ENCODE measurements at places on chromosomes 4 and X.

DNA sequence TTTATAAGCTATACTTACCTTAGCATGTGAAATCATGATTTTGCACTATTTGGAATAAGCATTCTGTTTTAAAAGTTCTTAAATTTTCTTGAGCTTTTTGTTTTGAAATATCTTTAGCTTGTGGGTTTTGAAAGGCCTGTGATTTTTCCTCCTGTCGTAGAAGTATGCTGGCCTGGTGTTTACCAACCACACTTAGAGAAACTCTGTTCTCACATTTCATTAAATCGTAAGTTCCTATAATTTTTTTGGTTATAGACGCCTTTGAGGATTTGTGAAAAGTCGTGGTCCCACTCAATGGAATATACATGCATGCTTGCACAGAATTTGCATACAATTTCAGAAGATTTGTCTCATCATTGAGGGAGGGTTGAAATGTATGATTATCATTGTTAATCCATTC lies 63.6 kb downstream of the PDLIM5 start:
- DNase-seq = no peak

- DNase-seq = no peak
Measured at GRCh38 chrX:111086591-111087006, 9.4 kb upstream of the PAK3 start.

- no peak for DNase-seq
Measured at GRCh38 chrX:8500203-8500602, 35.6 kb downstream of the VCX3B start.

- DNase-seq = no peak
Measured at GRCh38 chr4:42293967-42294813, 103.1 kb upstream of the SHISA3 start.

- peak; percentile 98 for DNase-seq
Measured at GRCh38 chrX:66004928-66005829, 34.7 kb downstream of the VSIG4 start.

DNA sequence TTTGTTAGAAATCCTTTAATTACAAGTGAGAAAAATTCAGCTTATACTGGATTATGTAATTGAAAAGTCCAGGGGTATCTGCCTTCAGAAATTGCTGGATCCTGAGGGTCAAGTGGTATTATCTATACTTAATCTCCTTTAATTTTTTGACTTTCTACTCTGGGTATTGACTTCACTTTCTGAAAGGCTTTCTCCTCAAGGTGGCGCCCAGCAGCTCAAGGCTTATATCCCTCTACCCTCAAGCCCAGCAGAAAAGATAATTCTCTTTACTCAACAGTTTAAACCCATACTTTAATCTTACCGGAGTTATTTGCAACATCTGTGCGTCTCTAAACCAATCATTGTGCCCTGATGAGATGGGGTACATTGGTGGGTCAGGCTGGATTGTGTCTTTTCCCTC lies 129.5 kb downstream of the LARP7 start:
- DNase-seq = peak; percentile 31

DNA sequence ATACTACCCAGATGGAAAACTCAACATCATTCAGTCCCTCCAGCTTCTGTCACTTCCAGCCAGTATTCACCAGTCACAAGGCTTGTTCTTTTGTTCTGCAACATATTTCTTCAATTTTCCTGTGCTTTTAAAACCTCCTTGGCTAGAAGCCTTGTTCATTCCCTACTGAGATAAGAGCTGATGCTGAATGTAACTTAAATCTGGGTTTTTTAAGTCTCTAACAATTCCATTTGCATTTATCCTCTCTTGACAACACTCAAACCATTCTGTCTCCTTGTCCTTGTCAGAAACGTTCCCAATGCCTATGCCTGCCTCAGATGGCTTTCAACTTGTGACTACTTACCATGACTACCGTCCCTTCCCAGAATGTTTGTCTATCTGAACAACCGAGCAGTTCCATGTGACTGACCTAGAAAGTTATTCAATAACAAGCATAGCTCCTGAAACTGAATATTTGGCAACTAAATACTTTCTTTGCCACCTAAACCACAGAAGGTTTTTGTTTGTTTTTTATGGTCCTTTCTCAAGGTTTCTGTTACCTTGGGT lies 682.9 kb upstream of the GALNTL6 start:
- DNase-seq = no peak

GRCh38 chr4:105569866-105570236 lies 17.4 kb downstream of the ARHGEF38 start:
- DNase-seq = no peak

GRCh38 chr4:119540249-119540648 lies 88.4 kb downstream of the PDE5A start:
- no peak for DNase-seq

DNA sequence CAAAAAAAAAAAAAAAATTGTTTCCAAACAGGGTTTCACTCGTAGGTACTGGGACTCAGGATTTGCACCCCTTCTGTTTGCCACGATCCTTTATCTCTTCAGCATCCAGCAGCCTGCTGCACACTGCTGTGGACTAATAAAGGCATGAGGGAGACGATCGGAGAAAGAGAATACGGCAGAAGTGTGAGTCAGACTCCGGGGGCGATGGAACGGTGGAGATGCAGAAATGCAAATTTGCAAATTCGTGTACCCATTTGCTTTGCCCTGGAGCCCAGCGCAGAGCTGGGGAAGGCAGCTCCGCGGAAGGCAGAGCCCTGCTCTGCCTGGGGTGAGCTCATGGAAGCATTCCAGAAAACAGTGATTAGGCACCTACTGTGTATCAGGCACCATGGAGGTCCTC lies 270.3 kb downstream of the ASMT start:
- no peak for DNase-seq

- no peak for DNase-seq
Measured at GRCh38 chrX:134721766-134722532, 63.7 kb upstream of the PLAC1 start.

DNA sequence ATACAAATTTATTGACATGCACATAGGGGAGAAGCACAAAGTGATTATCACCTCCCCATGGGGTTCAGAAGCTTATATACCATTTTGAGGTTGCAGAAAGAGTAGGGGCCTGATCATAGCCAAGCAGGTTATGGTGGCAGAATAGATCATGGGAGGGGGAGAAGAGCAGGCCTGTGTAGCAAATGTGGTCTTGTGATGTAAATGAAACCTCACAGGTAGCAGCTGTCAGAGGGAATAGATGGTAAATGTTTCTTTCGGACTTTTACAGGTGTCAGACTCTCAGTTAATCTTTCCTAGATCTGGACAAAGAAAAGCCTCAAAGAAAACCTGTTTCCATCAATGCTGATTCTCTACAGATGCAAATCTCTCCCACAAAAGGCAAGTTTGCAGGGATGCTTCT lies 84.4 kb downstream of the CFAP299 start:
- no peak for DNase-seq

- DNase-seq = no peak
Measured at GRCh38 chrX:31110657-31111056, 38.8 kb upstream of the FTHL17 start.

- DNase-seq = no peak
Measured at GRCh38 chr4:80295826-80296225, 29.4 kb downstream of the FGF5 start.

GRCh38 chr4:186831574-186831973 lies 107.9 kb upstream of the FAT1 start:
- DNase-seq = no peak

DNA sequence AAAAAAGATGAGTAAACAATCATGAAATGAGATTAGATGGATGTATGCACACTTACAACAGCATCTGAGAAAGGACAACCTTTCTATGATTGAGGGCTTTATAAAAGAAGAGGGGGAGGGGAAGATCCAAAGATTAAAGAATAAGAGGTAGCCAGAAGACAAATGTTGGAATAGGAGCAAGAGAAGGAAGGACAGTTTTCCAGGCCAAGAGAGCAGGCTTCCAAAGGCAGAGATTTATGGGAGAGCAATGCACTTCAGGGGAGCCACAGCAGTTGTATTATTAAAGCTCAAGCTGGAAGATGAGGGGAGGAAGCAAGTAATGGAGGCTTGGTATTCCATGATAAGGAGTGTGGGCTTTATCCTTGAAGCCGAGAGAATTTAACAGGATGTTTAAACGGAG lies 110.3 kb upstream of the PTPN13 start:
- DNase-seq = no peak

- no peak for DNase-seq
Measured at GRCh38 chr4:152618971-152619370, 60.8 kb downstream of the TMEM154 start.

DNA sequence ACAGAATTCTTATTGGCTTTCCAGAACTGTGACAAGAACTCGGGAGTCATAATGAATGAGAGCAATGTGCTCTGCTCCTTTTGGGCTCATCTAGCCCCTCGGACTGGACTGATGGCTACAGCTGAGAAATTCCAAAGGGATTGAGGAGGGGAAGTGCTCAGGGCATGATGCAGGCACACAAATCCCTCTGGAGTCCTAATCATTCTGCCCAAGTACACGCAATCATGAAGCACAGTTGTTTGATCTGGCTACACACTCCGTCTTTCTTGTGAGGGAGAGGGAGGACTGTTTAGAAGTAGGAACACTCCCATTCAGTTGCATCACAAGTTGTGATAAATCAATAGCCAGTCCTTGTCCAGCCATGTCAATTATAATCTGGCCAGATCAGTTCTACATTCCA lies 237.5 kb downstream of the COL25A1 start:
- DNase-seq = no peak

- DNase-seq = peak; percentile 96
Measured at GRCh38 chr4:57110640-57111511, 691 bp upstream of the IGFBP7 start.

All from KBM-7 (cell line).